ENCODE measurements at places on chromosomes 11 and 22.

GRCh38 chr22:23278883-23279675, 98.8 kb downstream of the BCR start:
- DNase-seq, result peak; percentile 70

GRCh38 chr22:33180356-33180755, 122.2 kb upstream of the SYN3 start:
- DNase-seq, result no peak

DNA sequence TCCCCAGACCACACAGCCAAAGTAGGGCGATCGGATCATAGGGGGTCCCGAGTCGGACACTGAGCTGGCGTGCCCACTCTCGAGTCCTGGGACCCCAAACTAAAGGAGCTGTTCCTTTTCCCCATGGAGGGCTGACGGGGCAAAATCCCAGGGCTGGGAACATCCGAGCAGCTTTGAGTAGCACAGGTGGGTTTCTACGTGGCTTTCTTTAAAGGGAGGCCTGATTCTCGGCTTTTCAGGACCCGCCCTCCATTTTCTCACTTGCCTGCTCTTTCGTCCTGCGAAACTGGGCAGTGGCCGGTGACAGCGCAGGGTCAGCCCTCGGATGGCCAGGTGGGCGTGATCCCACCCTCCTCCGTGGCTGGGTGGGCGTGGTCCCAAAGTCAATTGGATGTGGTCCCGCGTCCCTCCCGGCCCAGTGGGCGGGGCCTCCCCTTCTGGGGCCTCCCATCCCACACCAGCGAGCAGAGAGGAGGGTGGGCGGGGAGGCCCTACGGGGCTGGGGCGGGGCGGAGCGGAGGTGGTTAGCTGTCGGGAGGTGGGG, 17.5 kb upstream of the TXNRD2 start:
- DNase-seq, result no peak

DNA sequence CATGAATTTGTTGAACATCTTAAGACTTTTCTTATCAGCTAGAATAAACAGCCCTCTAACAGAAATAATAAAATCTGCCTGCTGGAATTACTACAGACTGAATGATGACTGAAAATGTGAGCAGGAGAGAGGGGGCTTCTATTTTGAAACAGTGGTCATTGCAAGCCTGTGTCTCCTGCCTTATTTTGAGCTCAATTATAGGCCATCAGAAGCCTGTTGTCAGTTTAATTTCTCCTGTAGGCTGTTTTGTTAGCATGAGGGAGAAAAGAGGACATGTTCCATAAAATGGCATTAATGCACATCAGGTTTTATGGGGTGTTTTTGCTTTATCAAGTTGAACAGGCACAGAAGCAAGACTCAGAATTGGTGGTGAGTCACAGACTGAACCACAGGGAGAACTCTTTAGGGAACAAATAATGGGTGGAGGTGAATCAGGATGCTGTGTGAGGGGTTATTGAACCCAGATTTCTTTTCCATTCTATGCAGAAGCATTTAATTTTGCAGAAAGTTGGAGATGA, 129.1 kb downstream of the PARVA start:
- DNase-seq, result no peak

DNA sequence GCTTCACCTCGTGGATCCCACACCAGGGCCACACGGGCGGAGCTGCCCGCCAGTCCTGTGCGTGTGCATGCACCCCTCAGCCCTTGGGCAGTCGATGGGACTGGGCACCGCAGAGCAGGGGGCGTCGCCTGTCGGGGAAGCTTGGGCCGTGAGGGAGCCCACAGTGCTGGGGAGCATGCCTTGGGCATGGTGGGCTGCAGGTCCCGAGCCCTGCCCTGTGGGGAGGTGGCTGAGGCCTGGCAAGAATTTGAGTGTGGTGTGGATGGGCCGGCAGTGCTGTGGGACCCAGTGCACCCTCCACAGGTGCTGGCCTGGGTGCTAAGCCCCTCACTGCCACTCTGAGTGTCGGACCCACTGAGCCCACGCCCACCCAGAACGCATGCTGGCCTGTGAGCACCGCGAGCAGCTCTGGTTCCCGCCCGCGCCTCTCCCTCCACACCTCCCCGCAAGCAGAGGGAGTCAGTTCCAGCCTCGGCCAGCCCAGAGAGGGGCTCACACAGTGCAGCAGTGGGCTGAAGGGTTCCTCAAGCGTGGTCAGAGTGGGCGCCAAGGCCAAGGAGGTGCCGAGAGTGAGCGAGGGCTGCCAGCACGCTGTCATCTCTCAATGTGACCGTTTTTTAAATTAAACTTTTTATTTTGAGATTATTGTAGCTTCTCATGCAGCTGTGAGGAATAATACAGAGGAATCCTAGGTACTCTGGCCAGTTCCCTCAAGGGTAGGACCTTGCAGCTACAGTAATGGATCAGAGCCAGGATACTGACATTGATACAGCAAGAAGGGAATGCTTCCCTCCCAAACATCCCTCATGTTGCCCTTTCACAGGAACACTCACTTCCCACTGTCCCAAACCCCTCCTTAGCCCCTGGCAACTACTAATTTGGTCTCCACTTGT, 127.7 kb downstream of the CRYBB2 start:
- DNase-seq, result no peak

DNA sequence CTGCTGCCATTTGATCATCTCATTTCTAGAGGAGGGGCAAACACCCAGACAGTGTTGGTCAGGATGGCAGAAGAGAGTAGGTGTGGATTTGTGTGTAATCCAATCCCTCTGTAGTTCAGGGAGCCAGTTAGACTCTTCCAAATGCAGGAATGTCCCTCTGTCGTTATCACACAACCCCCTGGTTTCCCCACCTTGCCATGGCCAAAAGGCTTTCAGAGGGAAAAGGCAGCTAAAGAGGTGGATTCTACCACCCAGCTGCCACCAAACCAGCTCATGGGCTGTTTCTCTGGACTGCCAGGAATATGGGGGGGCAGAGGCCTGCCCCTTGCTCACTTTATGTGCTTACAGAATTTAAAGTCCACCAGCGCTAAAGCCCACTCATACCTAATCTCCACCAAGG, 18.1 kb downstream of the TSKU start:
- DNase-seq, result no peak

DNA sequence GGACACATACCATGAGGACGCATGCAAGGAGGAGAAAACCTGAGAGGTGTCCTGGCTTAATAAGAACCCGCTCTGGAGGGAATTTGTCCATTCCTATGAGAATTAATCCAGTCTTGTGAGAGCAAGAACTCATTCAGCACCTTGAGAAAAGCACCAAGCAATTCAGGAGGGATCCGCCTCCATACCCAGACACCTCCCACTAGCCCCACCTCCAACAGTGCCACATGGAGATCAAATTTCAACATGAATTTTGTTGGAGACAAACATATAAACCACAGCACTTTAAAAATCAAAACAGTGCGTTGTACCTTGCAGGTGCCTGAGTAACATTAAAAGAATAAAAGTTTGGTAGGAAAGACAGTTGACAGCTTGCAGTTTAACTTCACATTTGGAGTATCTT, 11.4 kb downstream of the UBE4A start:
- no peak for DNase-seq

- DNase-seq, result no peak
Measured at GRCh38 chr11:126172596-126173038, 38.8 kb downstream of the RPUSD4 start.

- no peak for DNase-seq
Measured at GRCh38 chr22:20395181-20395906, 1.4 kb downstream of the ZNF74 start.

- peak; percentile 72 for DNase-seq
Measured at GRCh38 chr11:8963569-8964323, 496 bp downstream of the TMEM9B start.

GRCh38 chr22:25119609-25120008, 80.0 kb upstream of the CRYBB3 start:
- DNase-seq, result no peak

DNA sequence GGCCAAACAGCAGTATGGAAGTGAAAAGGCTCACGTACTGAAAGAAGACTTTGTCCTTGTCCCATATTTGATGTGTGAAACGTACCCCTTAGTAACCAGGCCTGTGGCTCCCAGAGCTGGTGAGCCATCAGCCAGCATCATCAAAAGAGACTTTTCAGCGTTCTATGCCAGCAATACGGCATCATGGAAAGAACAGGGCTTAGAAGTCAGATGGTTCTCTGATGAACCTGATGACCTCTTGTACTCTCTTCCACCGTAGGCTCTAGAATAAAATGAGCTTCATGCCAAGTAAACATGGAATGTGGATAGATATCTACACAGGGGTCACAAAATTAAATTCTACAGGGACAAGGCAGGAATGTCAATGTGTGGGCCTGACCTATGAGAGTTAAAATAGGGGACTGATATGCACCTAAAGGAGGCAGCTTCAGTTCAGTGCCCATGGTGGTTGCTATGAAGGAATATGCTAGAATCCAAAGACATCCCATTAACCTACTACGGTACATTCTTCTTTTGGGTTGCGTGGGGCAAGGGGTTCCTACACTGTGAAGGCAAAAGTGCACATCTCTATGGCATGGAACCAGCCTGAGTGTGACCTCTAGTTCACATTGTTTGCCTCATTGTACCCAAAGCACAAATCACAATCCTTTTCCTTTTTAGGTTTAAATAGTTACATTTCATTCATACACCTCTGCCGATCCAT, 130.6 kb downstream of the ETS1 start:
- DNase-seq, result no peak

GRCh38 chr11:81825346-81825745, 908.3 kb downstream of the FAM181B start:
- no peak for DNase-seq

GRCh38 chr11:114027391-114027790, 32.1 kb upstream of the ZBTB16 start:
- no peak for DNase-seq

- no peak for DNase-seq
Measured at GRCh38 chr11:29914203-29914930, 102.5 kb downstream of the KCNA4 start.

- DNase-seq, result no peak
Measured at GRCh38 chr22:25331050-25331449, 111.6 kb downstream of the CRYBB2 start.

GRCh38 chr11:44861849-44862557, 88.7 kb downstream of the TP53I11 start:
- DNase-seq, result peak; percentile 85

DNA sequence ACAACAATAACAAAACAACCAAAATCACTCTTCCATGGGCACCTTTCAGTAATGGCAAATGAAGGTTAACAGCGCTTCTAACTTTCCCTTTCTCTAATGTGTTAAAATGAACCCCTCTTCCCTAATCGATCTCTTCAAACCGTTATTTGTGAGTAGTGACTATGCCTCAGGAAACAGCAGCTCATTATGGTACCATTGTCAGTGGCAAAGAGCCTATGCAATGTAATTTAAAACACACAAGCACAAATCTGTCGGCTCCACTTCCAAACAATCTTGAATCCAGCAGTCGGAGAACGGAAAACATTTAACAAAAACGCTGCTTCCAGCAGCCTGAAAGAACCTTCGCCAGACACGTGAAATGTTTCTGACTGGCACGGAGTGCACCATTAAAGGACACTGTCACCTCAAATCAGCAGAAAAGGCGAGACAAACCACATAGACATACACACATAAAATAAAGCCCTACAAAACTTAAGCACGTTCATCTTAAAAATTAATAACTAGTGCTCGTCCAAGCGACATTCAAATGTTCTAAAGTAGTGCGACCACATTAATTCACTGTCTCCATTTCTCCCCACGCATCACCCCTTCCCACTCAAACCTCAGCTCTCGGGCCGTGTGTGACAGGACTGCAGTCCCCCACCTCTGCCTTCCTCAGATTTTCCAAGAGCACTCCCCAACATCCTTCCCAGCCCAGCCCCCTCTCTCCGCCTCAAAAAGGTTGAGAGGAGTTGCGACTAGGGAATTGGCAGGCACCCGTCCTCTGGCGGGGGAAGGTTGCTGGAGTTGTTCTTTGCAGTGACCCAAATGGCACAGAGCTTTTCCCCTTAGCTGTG, 748 bp downstream of the RAB30 start:
- peak; percentile 26 for DNase-seq

DNA sequence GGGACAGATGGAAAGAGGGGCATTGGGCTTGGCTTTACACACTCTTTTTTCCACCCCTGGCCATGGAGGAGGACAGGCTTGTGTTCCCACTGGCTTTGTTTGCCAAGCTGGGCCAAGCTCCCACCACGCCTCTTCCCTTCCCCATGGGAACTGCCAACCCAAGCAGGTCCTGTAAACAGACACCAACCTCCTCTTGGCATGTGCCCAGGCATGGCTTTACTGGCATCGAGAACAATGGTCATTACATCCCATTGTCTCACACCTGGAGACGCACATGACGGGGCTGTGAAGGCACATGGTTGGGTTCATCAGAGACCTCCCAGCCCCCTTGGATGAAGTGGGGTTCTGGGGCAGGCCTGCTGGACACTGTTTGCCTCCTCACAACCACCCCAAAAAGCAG, 11.7 kb downstream of the SEC14L3 start:
- DNase-seq, result no peak

DNA sequence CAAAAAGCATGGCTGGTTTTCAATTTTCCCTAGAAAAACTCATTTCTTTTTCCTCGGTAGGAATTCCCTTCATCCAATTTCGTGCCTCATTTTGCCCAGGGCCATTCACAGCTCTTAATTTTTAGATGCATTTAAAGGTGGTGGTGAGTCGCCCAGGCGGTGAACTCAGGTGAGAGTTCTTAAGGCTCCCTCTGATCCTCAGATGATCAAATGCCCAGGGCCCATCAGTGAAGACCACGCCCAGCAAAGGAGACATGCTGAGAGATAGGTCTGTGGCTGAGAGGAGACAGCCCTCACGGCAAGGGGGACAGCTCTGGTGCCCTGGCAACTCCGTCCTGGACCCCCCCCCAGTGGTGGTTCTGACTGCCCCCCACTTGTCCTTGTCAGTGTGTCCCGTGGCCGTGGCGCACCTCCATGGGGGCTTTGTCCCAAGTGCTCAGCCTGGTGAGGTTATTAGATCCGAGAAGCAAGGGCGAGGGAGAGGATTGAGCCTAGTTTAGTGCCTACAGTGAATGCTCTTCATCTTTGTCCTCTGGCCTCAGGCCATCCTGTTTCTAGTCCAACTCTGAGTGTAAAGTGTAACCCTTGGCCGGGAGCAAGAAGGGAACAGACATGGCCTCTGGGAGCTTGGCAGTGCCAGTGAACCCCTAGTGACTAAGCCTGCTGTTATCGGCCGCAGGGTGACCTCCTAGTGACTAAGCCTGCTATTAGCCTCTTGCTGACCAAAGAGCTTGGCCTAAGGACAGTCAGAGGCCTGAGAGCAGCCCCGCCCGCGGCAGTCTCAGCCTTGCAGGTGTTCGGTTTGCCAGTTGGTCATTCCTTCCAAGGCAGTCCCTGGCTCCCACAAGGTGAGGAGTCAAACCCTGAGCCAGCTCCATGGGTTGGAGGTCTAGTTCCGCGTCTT, 83.5 kb downstream of the CTTN start:
- no peak for DNase-seq
